ENCODE measurements at places on chromosomes 5 and 9.

GRCh38 chr9:130239741-130240241 lies 25.8 kb upstream of the HMCN2 start:
- DNase-seq: no peak

DNA sequence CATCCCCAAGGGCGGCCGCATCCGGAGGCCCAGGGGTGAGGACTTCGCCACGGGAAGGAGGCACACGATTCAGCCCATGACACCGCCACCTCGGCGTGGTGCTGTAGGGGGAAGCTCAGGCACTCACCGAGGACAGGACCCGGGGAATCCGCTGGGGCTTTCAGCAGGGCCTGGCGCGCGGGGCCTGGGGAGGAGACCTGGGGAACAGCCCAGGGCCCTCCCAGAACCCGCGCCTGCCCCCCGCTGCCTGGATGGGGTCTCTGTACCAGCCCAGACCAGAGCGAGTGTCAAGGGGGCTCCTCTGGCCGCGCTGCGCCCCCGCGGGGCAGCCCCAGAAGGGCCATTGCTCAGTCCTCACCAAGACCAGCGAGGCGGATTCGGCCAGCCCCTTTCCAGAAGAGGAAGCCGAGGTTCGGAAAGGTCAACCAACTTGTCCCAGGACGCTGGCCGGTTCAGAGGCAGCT lies 12.8 kb downstream of the COL23A1 start:
- peak; percentile 67 for DNase-seq

DNA sequence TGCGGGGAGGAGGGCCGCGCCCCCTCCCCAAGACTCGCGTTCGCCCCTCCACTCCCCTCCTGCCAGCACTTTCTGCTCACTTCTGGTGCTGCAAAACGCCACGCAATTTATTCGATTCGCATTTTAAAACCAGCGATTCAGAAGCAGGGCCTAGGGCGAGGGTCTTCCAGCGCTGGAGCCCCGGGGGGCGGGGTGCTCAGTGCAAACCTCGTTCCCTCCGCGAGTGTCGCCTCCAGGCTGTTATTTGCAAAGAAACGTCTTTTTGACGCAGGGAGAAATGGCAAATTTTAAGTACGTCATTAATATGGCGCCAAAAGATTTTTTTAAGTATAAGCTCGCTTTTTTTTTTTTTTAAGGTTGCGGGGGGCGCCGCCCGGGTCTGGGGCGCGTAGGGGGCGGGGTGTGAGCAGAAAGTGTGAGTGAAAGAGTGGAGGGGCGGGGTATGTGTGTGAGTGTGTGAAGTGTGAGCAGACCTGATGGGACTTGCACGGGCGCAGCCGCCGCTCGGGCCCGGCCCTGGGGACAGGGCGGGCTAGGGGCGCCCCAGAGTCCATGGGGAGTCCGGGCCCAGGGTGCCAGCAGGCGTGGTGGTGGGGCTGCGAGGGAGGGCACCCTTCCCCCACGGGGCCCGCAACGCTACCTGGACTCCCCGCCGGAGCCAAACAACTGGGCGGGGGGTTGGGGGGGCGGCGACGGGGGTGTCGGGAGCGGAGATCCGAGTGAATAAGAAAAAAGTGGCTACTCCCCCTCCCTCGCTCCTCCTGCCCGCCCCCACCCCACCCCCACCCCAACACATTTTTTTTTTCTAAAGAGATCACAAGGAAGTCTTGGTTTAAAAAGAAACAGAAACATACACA lies at the start of gene JADE2:
JADE2 (plus strand) TSS at position 845 of the 857 bp plus-strand sequence. CDS start 10,188 bp downstream, outside the sequence.
- DNase-seq: peak; percentile 45

- peak; percentile 20 for DNase-seq
These were observed 5.5 kb downstream of the ANXA2R start for GRCh38 chr5:43034591-43034968.

- DNase-seq: peak; percentile 66
These were observed 43.1 kb downstream of the NDFIP1 start for GRCh38 chr5:142151436-142152383.

- no peak for DNase-seq
These were observed 2.5 kb upstream of the RAB14 start for GRCh38 chr9:121204121-121204520.

DNA sequence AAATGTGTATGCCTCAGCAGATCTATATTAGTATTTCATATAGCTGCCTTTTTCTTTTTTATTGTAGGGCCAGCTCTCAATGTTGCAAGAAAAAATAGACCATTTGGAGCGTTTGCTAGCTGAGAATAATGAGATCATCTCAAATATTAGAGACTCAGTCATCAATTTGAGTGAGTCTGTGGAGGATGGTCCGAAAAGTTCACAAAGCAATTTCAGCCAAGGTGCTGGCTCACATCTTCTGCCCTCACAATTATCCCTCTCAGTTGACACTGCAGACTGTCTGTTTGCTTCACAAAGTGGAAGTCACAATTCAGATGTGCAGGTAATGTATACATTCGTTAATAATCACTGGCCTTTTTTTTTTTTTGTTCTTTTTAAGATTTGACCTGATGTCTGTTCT lies 23.7 kb downstream of the MAN2A1 start:
- DNase-seq: no peak

- peak; percentile 9 for DNase-seq
These were observed 131.7 kb downstream of the ADAMTS16 start for GRCh38 chr5:5271786-5272321.

DNA sequence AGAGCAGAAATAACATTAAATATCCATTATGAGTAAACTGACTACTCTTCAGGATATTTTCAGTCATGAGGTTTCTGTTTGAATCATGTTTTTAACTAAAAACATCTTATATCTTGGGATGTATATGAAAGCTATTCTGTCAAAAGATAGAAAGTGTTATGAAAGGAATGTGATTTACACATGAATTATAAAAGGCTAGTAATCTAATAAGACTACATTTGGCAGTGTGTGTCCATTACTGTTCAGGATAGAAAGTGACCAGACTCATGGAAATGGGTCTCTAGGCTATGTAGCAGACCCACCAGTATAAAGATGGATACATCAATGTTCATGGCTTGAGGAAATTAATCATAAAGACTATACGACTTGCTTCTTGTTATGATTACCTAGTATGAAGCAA lies 1328.2 kb upstream of the NUDT12 start:
- DNase-seq: no peak

DNA sequence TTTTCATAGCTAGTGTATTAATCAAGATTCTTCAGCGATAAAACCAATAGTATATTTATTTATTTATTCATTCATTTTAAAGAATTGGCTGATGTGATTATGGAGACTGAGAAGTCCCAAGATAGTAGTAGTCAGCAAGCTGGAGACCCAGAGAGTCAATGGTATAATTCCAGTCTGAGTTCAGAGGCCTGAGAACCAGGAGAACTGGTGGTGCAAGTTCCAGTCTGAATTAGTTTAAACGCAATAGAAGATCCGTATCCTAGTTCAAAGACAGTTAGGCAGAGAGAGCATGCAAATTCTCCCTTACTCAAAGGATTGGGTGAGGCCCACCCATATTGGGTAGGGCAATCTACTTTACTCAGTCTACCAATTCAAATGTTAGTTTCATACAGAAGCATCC lies 364.2 kb upstream of the RPS23 start:
- DNase-seq: no peak

- no peak for DNase-seq
These were observed 233.7 kb downstream of the SPOCK1 start for GRCh38 chr5:137265457-137265856.

GRCh38 chr5:177565046-177565445 lies 10.7 kb upstream of the FAM193B start:
- DNase-seq: no peak

GRCh38 chr9:112044881-112045280 lies 130.2 kb downstream of the SUSD1 start:
- no peak for DNase-seq

DNA sequence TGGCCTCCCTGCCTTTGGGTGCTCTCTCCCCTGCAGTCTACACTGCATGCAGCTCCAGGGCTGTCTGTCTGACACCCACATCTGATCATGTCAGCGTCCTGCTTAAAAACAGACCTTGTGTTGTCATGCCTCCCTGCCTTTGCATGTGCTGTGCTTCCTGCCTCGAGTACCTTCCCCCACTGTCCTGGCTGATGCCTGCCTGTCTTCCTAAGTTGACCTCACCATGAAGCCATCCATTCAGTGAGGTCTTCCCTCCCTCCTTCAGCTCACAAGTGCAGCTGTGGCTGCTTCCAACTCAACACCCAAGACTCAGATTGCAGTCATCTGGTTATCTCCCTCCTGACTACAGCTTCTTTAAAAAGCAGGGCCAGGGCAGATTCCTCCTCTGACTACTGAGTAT lies 5.5 kb downstream of the ANGPTL2 start:
- DNase-seq: no peak

DNA sequence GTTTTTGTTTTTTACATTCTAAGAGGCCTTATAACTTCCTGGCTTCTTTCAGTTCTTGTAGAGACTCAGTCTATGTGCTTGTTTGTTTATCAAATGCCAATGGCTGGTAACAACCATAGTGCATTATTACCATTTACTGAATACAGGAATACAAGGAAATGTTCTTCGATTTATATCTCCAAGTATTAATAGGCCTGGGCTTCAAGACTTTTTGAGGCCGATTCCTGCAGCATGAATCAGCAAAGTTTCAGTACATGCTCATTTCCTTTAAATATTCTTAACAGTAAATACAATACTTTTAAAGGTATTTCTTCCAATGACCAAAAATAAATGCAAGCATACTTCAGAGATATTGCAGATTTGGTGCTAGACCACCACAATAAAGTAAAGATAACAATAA lies 535.3 kb downstream of the EFNA5 start:
- DNase-seq: no peak

DNA sequence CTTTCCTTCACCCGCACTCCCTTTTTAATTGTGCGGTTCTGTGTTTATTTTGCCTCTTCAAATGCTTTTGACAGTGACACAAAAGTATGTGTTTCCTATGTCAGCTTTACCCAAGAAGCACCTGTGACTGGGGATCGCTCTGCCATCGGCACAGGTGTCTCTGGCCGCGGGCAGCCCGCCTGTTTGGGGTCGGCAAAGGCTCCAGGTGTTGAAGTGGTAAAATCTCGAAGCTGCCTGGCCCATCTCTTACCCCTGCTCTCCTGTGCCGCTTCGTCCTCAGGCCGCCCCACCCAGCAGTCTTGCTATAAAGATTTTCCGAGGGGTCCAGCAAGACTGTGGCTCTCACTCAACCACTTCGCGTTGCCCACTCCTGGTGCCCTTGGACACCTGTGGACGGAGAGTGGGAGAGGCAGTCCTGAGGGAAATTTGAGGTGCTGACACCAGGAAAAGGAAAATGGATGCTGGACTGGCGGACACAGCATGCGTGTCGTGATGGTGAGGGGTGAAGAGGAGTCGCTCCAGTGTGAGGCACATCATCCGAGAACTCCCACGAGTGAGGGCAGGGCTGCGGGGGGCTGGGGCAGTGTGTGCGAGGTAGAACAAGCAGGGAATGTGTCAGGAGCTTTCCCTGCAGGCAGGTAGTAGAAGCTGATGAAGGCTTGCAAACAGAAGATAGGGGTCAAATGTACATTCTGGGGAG lies 29.1 kb upstream of the CEP72 start:
- DNase-seq: no peak
